ENCODE measurements at places on chromosomes 2 and 18. TPM values are rescaled to one million over a fixed set of nuclear protein-coding genes. Genes with fewer than 3 reads are reported as not detected.
A peak's percentile ranks its signal among the peaks of the same experiment; 100 is the strongest.

DNA sequence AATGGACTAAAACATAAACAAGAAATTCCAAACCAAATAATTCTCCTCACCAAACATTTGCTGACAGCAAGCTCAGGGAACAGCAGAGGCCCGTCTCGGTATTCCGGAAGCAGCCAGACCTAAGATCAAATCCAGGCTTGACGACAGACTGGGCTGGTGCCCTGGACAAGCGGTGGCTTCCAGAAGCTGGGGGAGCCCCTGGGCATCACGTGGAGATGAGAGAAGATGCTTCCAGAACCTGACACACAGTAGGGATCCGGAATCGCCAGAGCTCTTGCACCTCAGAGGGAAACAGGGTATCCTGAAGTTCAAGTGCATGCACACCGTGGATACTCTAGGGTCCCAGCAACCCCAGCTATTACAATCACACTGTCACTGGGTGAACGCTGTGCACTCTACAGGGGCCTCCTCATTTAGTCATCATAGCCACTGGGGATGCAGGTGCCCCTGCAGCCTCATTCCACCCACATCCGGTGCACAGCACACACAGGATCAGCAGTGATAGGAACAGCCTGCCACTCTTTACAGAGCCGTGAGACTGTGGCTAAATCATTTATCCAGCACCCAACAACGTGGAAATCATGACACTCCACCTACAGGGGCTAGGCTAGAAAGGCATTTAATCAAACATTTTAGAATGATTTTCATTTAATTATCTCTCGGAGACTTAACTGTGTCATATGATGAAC is 102.6 kb downstream of the HDAC4 start:
- H3K27me3 ChIP-seq, result no peaks in the 10 kb centered on the region
- H3K27ac ChIP-seq, result peak overlapping the region; percentile 23
- peaks cover 62% of the 10 kb centered on the region for H3K4me1 ChIP-seq
- no peak overlapping the region for H3K4me3 ChIP-seq
- H3K36me3 ChIP-seq, result peaks cover 4% of the 10 kb centered on the region

Gene SLC4A3
- 3.9 TPM for total RNA-seq

GRCh38 chr18:47756364-47757016 is 174.0 kb downstream of the SMAD2 start:
- no peaks in the 10 kb centered on the region for H3K36me3 ChIP-seq
- H3K27ac ChIP-seq, result no peak overlapping the region
- peak; percentile 85 for DNase-seq
- H3K4me1 ChIP-seq, result no peaks in the 10 kb centered on the region

DNA sequence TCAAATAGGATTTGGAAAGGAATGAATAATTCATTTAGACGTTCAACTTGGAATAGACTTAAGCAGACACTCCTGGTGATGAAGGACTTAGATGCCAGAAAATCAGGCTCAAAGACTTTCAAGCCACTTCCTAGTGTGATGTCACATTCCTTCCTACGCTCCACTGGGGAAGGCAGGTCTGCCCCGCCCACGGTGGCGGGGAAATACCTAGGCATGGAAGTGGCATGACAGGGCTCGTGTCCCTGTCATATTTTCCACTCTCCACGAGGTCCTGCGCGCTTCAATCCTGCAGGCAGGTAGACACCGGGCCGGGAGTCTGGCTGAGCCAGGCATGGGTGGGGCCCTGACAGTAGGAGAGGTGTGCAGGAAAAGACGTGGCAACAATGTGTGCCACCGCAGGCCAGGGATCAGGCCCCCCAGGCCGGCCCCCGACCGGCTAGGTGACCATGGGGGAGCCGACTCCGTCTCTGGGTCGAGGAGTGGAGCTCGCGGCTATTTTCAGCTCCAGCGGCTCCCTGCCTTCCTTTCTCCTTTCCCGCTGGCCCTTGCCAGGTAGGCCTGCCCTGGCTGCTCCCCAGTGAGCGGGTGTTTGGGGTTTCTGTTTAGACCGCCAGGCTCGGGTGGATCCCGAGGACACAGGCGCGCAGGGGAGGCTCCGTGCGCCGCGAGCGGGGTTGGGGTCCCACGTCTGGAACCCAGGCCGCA is at the start of gene IL1RL2:
Gene IL1RL2 (plus strand): TSS at position 233 of the 705 bp plus-strand sequence. CDS start 845 bp downstream, outside the sequence.
- peak within 1 kb of the TSS; percentile 24 for H3K4me3 ChIP-seq
- no peak for DNase-seq
- H3K27me3 ChIP-seq, result peaks cover 20% of the 10 kb centered on the region
- H3K4me1 ChIP-seq, result peaks cover 20% of the 10 kb centered on the region
- H3K27ac ChIP-seq, result peak within 1 kb of the TSS; percentile 52

DNA sequence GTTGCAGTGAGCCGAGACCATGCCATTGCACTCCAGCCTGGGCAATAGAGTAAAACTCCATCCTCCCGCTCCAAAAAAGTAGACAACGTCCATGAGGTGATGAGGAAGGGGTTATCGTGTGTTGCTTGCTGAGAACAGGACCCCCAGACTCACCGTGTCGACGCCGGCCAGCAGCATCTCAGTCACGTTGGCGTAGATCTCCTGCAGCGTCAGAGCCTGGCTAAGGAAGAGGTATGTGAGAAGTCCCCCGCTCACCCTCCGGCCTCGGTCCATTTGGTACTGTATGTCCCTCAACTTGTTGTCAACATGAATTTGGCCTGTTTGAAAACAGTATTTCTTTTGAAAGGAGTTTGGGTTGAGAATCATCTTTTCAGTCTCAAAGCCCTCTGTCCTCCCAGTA is 20.9 kb downstream of the CYP27C1 start:
- no peaks in the 10 kb centered on the region for H3K36me3 ChIP-seq
- H3K4me1 ChIP-seq, result no peaks in the 10 kb centered on the region
- H3K27ac ChIP-seq, result no peak overlapping the region
- DNase-seq, result peak; percentile 52
- no peak overlapping the region for H3K4me3 ChIP-seq
- no peaks in the 10 kb centered on the region for H3K27me3 ChIP-seq
